Stimulated activated CD4-positive, alpha-beta T cell treated with anti-CD3 and anti-CD28 coated beads, TNF-alpha, amount 100 ng/mL, for 1 hour (primary cell): ENCODE measurements at places on chromosomes 2 and 18.

- DNase-seq: no peak
These were observed 160.9 kb upstream of the EPC2 start for GRCh38 chr2:148483665-148484064.

GRCh38 chr2:5673145-5674025 is 18.8 kb upstream of the SOX11 start:
- no peak for DNase-seq

GRCh38 chr2:45711224-45711623 is 59.7 kb downstream of the PRKCE start:
- DNase-seq: no peak

GRCh38 chr18:38966841-38967240 is 1401.2 kb upstream of the CELF4 start:
- no peak for DNase-seq

DNA sequence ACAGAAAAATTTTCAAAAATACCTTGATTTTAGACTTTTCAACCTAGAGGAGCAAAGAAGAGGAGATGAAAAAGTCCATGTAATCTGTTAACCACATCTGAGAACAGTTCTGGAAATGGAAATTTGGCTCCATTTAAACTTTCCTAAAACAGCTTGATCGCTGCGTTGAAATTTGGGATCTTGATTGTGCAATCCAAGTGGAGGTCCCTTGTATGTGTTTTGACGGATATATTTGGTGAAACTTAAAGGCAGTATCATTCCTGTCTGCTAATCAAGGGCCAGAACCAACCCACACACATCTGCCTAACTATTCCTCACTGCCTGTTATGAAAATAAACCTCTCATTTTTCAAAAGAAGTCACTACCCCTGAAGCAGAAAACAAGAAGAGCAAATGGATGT is 46.6 kb downstream of the SPATS2L start:
- DNase-seq: no peak

DNA sequence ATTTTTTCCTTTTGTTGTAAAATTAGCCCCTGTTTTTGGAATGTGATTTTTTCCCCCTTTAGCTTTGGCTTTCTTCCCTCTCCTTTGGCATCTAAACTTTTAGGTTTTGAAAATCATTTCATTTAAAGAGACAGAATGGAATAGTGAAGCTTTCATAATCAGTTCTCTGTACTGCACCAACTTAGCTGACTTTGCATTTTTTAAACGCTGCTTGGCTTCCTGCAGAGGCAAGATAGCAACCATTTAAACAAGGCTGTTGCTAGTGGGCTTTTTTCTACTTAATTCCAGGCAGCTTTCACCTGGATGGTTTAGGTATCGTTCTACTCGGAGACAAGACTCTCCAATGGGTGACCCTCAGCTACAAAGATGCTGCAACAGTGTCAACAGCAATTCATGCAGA is 267.9 kb upstream of the PKDCC start:
- DNase-seq: no peak

DNA sequence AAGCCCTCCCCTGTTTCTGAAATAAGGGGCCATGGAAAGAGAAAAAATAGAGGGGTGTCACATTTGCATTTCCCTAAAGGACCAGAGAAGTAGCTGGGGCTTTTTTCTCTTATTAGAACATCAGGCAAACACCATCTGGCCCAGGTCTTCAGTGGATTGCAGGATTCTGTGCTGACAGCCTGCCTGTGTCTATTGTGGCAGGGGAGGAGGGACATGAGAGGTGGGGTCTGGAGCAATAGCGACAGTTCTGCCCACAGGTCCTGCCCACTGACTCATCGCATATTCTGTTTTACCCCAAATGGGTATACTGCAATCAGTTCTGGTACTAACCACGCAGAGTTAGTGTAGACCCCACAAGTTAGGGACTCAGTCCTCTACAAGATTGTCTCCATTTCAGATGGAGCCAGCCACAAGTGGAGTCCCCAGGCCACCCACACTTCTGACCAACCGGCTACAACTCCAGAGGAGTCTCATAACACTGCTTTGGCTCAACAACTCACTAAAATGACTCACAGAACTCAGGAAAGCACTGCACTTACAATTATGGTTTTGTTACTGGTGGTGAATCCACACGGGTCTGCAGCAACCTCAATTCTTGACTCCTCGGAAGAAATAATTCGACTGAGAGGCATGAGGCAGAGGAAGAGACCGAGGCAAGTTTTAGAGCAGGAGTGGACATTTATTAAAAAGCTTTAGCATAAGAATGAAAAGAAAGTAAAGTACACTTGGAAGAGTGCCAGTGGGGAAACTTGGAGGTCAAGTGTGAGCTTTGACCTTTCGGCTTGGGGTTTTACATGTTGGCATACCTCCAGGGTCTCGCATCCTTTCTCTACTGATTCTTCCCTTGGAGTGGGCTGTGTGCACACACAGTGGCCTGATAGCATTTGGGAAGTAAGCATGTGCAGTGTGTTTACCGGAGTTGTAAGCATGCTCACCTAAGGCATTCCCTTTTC is 146.4 kb upstream of the SPATS2L start:
- no peak for DNase-seq

- DNase-seq: no peak
These were observed 7.9 kb upstream of the ERMN start for GRCh38 chr2:157333304-157334047.

DNA sequence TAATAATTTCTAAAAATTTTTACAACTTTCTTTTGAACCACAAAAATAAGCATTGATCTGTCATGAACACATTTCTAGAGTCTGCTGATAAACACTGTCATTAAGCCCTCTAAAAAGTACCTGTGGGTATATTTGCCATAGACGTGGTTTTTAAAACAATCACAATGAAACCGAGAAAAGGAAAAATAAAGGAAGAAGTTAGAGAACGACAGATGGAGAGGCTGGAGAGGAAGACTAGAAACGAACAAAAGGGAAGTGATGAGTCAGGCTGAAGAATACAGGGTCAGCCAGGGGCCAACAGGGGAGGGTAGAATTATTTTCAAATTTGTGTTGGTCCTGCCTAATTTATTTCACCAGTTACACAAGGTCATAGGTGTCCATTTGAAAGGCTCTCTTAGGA is 62.0 kb downstream of the MYL12B start:
- no peak for DNase-seq

DNA sequence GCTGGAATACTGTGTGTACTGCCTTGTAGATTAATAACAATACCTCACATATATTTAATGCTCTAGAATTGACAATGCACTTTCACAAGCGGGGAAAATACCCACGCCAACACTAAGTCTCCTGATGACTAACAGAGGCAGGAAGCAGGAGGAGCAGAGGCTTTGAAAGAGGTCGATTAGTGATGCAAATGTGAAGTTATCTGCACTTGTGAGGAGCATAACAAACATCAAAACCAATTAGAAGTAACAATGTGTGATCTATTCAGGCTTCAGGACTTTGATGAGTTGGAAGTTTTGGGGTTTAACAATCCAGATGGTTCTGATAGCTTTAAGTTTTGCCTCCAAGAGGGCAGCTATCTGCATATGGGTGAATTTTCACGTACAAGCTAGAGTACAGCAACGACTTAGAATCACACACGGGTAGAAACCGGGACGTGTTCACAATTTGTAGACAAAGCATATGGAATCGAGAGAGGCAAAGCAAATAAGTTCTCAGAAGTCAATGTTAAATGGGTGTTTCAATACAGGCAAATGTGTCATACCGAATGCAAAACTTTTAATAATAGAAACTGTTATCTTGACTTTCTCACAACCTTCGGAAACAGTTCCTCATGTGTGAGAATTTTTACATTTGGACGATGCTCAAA is 114.5 kb downstream of the METTL8 start:
- DNase-seq: peak; percentile 12

- DNase-seq: no peak
These were observed 8.2 kb downstream of the ATOH8 start for GRCh38 chr2:85761946-85762345.

GRCh38 chr2:47145466-47145865 is 9.6 kb downstream of the STPG4 start:
- DNase-seq: no peak

GRCh38 chr2:7027956-7028655 is 110.9 kb downstream of the RNF144A start:
- DNase-seq: no peak

GRCh38 chr2:216539791-216540241 is 41.2 kb downstream of the RPL37A start:
- DNase-seq: no peak

GRCh38 chr18:75200605-75201280 is 8.2 kb downstream of the PTGR3 start:
- no peak for DNase-seq

- DNase-seq: no peak
These were observed 74.7 kb downstream of the EIPR1 start for GRCh38 chr2:3302751-3303582.

DNA sequence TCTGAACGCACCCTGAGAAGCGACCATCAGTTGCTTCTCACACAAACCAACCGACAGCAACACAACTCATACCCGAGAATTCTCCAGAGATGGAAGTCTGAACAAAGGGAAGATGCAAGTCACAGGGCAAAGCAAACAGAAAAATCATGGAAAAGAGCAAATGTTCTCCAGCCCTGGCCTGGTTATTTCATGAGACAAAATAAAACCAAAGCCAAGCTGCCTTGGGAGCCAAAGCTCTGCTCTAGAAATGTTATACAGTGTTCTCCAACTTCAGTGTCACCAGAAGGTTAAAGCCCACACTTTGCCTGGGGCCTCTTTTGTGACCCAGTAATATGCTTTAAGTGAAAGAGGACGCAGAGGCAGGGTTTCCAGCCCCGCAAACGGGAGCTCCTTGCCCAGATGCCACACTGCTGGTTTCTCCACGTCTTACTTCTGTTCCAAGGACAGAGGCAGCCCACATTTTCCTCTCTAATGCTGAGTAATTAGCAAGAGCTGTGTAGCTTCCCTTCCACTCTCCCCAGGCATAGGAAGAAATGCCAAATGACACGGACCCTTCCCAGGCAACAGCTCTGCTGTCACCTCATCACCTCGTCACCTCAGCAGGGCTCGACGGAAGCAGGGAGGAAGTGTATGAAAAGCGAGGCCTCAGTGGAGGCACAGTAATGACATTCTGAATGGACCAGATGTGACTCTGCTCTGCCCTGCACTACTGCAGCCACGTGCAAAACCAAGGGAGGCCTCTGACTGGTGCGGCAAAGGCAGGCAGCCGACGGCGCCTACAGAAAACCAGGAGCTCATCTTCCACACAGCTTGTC is 64.7 kb downstream of the FBXO15 start:
- no peak for DNase-seq

DNA sequence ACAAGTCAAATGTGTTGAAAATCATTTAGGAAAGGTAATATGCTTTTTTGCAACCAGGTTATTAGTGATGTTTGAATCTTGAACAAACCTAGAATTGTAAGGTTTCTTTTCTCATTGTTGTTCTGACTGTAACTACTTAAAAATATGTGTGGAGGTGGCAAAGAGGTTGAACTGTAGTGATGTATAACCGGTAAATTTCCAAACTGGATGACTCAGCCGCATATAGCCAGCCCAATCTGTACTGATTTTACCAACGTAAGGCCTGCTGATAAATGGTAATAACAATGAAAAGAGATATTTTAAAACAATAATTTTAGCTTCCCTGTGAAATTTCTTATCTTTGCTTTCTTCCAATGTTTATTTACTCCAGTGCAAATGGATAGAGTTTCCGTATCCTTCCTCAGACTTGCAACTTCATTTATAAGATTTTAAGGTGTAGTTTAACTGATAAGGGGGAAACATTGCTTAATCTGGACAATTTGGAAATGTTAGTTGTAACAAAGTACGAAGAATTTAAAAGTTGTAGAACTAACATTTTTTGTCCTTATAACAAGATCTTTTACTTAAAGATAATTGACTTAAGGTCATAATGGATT is 1170.4 kb upstream of the ZEB2 start:
- DNase-seq: no peak

DNA sequence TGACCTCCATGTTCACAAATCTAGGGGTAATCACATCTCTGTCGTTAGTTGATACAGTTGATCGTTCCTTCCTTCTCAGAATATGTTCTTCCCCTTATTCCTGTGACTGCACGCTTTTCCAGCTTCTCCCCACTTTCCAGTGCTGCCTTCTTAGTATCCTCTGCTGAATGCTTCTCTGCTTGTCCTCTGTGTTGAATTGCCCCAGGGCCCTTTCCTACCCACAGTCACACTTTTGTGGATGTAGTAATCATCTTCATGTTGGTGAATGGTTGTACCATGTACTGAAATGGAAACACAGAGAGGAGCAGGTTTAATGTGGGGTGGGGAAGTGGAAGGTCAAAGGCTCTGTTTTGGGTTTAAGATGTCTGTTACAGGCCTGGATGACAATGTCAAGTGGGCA is 47.2 kb downstream of the EML6 start:
- no peak for DNase-seq

DNA sequence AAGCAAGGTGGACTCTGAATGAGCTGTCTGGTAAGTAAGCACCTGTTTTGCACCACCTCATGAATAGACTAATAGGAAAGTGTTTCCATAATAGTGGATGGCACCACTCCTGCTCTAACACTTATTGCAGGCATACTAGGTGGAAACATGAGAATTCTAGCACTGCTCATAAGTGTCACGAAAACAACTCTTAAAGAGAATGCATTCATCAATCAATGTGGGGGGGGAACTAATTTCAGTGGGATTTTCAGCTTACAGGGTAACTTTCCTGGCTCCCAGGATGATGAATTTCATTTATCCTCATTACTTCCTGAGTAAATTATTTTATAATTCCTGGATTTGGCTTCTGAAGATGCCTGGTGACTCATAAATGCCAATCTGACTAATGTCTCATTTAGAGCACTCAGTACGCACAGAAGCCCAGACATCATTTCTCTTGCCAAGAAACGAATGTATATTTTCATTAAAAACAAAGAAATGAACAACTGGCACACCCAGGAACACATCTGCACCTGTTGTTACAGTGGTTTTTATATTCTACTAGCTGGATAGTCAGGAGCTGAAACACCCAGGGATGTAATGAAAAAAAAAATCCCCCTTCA is 129.6 kb downstream of the PID1 start:
- no peak for DNase-seq

DNA sequence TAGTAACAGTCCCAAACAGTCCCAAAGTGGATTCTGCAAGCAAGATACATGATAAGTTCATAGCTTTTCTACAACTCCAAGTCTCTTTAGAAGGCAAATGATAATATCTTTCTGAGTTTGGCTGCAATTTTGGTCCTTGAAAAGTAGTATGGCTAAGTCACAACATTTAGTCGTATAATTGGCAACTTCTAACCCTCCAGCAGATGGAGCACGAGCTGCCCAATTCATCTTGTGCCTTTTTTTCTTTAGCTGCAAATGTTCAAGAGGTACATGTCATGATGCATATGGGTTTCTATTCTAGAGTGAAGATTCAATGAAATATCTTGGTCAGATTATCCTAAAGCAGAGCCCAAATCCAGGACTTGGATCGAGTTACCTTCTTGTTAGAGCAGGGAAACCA is 127.0 kb upstream of the KLHL14 start:
- DNase-seq: no peak

- no peak for DNase-seq
These were observed 110.9 kb upstream of the FAM98A start for GRCh38 chr2:33709951-33710350.

DNA sequence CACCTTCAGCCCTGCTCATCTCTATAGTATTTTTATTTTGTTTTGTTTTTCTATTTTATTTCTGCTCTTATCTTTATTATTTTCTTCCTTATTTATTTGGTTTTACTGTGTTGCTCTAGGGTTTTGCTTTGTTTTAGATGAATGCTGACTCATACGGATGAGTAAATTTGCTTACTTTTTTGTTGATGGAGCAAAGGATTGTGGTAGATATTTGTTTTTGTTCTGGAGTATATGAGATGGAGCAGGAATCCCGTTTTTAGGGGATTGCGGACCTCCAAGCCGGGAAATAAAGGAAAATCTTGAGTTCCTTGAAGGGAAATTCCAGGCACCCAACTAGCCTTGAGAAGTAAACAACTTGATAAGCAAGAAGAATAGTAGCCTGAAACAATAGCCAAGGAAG is 15.3 kb upstream of the COLEC12 start:
- DNase-seq: no peak
